ENCODE measurements at places on chromosomes 13 and 19.
A peak's percentile ranks its signal among the peaks of the same experiment; 100 is the strongest.

DNA sequence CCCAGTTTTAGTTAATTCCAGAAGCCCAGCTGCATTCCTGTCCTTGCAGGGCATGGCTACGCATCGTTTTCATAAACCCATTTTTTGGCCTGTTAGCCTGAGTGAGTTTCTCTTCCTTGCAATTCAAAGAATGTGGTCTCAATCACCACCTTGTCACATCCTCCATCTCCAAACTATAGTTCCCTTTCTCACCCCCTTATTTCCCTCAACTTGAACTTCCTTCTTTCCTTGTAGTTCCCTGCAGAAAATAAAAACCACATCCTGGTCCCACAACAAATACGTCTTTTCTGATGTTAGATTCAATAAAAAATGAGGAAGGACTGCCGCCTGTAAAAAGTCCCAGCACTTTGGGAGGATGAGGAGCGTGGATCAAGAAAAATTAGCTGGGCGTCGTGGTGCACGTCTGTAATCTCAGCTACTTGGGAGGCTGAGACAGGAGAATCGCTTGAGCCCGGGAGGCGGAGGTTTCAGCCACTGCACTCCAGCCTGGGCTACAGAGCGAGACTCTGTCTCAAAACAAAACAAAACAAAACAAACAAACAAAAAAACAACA, 13.2 kb downstream of the ADGRE3 start:
- no peak for DNase-seq

DNA sequence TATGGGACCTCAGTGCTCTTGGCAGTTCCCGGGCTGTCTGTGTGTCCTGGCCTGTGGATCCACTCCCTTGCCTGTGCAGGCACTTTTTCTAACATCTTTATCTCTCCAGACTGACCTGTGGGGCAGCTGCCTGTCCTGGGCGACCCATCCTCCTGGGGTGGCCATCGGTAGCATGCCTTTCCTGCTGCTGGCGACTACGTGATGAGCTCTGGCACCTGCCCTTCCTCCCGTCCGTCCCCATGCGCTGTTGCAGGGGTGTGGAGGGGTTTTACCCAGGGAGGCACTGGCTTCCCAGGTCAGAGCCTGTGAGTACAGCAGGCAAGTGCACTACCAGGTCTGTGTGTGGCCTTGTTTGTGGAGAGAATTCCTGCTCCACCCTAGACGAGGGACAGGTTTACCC, 93.3 kb downstream of the KDM4B start:
- DNase-seq = no peak

DNA sequence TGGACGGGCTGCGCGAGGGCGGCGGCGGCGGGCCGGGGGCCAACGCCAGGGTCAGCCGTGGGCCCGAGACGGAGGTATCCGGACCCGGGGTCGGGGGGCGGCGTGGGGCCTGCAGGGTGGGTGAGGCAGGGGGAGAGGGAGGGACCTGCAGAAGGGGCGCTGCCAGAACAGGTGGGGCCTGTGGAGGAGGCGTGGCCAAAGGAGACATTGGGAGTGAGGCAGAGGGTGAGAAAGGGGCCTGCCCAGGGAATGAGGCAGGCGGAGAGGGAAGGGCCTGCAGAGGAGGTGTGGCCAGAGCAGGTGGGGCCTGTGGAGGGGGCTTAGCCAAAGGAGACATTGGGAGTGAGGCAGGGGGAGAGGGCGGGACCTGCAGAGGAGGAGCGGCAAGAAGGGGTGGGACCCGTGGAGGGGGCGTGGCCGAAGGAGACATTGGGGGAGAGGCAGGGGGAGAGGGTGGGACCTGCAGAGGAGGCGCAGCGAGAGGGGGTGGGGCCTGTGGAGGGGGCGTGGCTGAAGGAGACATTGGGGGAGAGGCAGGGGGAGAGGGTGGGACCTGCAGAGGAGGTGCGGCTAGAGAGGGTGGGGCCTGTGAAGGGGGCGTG, 4.2 kb downstream of the PRR36 start:
- peak; percentile 62 for DNase-seq

DNA sequence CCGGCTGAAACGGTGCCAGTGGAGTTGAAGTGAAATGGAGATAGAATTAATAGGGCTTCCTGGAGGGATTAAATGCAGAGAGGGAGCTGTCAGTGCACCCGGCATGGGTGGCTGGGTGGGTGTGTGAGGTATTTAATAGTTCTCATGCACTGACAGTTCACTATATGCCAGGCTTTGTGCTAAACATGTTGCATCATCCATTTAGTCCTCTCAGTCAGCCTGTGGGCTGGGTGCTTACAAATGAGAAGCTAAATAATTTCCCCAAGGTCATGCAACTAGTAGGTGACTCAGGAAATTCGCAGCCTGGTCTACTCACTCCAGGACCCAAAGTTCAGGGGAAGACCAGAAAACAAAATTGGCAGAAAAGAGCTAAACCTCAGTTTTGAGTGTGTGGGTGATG, 63.5 kb upstream of the SPATA13 start:
- no peak for DNase-seq

DNA sequence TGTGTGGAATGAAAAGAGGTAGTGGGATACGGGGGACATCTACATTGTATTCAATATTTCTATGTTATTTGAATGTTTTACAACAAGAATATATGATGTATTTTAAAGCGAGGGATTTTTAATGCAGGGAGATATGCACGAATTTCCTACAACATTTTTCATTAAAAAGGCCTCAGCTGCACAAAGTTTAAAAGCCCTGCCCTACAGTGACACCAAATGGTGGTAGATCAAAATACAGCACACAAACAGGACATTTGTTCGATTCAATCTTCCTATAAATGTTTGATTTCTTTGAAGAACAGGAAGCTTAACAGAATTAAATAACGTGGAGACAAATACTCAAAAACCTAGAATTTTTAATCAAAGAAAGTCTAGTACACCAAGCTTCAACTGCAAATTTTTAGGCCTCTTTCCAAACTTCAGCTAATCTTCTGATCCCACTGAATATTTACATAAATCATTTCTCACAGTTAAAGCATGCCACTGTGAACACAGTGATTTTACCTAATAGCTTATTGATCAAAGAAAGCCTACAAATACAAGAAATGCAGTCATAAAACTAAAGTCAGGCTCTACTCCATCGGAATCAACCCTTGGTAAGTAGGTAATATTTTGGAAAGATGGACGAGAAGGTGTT, 257.2 kb downstream of the DIAPH3 start:
- no peak for DNase-seq
